Stimulated activated CD8-positive, alpha-beta memory T cell treated with anti-CD3 and anti-CD28 coated beads, Interleukin-12 subunit alpha, Interleukin-12 subunit beta, amount 100 ng/mL, for 1 hour (primary cell): ENCODE measurements at places on chromosomes 6 and 20.

- DNase-seq = no peak
Measured at GRCh38 chr6:39566456-39566855, 158.8 kb downstream of the KIF6 start.

DNA sequence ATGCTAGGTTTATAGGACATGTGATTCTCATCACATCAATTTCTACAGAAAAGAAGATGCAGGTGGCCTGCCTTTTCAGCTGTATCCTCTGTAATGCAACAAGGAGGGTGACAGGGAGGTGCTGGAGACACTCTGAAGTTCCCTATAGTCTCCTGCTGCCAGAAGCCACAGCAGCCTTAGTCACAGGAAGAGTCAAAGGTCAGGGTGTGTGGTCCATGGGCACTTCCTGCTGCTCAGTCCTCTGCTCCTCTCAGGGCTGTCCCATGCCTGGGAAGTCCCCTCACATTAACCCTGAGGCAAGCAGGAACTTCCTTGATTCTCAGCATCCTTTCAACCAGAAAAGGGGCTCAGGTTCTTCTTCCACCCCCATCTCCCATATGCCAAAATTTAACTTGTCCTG lies 144.8 kb upstream of the FOXA2 start:
- DNase-seq = no peak

- no peak for DNase-seq
Measured at GRCh38 chr6:32637219-32637880, at the start of gene HLA-DQA1. Gene HLA-DQA1, plus strand, starts transcription at chr6:32637406. Its CDS starts 53 bp downstream, at chr6:32637459.

DNA sequence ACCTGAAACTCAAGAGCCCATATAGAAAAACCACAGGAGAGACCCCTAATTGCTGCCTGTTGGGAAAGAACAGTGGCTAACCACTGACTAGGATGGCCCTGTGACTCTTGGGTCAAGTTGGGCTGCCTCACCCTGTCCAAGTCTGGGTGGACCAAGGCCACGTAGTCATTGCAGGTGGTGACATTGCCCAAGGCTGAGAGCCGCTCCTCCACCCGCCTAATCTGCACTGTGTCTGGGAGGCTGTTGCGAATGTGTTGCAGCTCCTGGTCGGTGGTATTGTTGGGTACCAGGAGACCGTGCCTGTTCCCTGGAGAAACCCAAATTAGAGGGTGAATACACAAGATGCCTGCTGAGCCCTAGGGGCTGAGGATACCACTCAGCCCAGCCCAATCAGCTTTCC lies 2.6 kb upstream of the MMP24OS start:
- no peak for DNase-seq

- no peak for DNase-seq
Measured at GRCh38 chr6:56959938-56960337, 5.0 kb downstream of the BEND6 start.

DNA sequence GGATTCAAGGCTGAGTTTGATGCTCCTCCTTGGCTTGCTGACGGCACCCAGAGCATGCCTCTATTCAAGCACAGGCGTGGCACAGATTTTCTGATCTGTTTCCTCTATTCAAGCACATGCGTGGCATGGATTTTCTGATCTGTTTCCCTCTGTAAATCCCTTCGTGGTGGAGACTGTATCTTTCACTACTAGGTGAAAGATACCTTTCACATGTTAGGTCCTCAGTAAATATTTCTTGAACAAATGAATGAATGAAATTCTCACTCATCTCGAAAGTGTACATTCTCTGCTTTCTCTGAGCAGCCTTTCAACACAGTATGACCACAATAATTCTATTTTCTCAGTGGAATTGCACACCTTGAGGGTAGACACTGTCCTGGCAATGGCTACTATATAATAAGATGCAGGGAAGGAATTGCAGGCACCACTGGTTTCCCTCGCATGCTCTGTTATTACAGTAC lies 72.6 kb upstream of the F13A1 start:
- DNase-seq = no peak

DNA sequence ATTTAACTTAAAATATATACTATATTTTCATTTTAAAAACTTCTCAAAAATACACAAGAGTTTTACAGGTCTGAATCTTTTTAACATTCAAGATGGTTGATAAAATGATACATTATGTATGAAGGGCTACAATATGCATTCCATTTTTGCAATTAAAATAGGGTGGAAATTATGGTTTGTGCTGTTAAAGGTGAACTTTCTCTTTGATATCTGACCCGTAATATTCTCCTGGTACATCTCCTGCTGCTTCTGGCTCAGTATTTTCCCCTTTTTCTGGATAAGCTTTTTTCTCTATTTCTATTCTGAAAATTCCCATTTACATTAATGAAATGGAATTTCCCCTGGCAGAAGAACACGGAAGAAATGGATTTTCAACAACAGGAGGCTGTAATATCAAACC lies 27.4 kb upstream of the LCA5 start:
- DNase-seq = no peak

DNA sequence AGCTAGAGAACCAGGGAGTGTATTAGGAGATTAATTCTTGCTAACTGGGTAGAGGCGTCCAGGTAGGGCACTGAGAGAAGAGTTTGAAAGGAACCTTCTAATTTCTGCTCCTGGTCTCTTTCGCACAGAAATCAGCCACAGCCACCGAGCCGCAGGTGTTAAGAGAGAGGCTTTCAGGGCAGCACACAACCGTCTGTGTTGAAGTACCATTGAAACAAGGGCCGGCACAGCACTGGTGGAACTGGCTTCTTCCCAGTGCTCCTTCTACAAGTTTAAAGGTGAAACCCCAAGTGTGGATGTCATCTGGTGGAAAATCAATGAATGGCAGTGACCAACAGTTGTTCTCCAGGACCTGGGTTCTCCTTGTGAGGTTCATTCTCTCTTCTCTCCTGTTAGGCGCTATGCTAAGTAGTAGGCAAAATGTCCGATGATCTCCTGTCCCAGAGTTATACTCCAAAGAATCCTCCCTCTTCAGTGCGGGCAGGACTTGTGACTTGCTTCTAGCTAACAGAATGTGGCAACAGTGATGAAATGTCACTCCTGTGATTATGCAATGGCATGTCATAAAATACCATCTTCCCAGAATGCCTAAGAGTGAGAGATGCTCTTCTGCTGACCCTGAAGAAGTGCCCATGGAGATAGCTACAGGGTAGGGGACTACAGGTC lies 15.0 kb upstream of the RIN2 start:
- DNase-seq = no peak

DNA sequence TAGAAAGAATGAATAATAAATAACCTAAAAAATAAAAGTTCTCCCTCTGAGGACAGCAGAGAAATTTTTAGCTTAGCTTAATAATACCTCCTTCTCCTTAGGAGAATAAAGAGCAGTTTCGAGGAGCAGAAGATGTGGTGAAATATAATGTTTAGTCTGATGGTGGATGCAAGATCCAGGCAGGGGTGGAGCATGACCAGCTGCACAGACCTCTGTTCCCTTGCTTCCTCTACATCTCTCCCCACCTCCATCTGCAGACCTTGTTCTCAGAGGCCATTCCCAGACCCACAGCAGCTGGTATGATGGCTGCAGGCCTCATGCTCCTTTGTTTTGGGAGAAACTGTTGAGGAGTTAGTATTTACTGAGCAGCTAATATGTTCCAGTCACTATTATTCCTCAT lies 1.5 kb downstream of the BTN3A2 start:
- no peak for DNase-seq

DNA sequence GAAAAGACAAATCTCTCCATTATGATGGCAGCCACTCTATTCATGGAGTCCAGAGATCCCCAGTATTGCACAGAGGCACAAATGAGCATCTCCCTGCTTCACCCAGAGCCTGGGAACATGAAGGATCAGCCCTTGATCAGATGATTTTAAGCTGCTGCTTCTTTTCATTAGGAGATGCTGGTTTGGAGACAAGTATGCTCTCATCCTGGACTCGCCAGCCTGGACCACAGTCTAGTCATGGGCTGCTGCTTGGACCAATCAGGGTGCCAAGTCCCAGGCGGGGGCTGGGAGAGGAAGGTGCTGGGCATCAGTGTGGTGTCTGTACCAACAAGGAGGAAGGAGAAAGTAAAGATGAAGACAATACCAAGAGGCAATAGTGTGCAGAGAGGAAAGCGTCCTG lies 195.7 kb upstream of the FOXQ1 start:
- DNase-seq = no peak

DNA sequence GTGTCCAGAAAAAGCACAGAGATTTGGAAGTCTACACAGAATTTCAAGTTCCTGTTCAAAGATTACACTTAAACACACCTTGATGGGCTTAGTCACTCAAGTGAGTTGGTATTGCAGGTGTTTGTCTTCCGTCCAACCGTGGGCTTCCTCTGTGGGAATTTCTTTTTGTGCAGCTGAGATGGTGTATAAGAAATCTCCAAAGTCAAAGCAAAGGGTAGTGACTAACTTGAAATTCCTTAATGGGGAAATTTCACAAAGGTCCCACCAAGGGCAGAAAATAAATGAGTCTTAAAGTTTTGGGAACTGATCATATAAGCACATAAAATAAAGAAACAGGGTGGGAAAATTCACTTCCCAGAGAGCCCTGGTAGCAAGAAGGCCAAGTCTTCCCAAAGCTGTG lies 102.0 kb upstream of the TNFAIP3 start:
- no peak for DNase-seq

- no peak for DNase-seq
Measured at GRCh38 chr20:24873025-24873620, 75.9 kb upstream of the CST7 start.

GRCh38 chr6:65964261-65964660 lies 257.2 kb upstream of the EYS start:
- no peak for DNase-seq

- no peak for DNase-seq
Measured at GRCh38 chr6:21593927-21594415, 420 bp downstream of the SOX4 start.

DNA sequence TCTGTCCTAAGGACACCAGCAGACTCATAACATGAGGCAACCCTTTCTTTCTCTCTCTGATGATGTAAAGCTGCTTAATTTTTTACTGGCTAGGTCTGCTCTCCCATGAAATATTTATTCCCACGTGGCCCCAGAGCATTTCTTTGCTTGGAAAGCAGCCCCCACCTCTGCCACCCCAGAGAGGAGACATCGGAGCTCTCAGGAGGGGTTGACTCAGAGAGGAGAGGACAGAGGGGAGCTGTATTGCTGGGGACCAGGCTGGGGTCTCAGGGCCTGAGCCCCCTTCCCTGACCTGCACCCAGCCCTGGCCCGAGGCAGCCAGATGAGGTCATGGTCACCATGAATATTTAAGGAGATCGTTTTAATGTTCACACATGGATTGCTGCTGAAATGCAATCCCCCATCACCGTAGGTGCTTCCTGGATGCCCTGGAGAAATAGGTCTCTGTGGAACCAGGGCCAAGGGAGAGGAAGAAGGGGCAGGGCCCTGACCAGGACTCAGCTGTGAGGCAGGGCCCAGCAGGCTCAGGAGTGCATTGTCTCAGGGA lies 117.5 kb downstream of the DLL1 start:
- no peak for DNase-seq

GRCh38 chr6:35719830-35720733 lies 16.8 kb upstream of the ARMC12 start:
- DNase-seq = no peak

DNA sequence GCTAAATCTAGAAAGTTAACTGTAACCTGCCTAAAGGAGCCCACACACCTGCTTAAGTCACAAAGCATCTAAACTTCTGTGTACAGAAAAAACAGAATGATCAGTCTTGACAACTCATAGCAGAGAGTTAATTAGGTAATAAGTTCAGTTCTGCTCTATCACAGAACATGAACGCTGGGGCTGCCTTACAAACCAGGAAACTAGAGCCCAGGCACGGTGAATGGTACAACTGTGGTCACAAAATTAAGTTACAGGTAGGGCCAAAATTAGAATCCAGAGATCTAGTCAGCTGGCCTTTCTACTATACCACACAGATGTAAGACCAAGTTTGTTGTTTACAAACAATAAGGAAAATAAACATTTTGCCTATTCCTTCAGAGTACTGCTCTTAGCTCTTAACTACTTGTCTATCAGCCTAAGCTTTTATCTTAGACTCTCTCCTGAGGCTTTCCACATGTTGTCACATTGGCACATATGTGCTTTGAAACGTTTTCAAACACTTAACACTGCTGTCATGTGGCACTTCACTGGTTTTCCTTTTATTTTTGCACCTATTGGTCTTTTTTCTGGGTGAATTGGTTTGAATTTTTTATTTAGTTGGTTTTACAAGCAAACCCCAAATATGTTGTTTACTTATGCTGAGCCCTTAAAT lies 75.7 kb downstream of the SIM1 start:
- no peak for DNase-seq

DNA sequence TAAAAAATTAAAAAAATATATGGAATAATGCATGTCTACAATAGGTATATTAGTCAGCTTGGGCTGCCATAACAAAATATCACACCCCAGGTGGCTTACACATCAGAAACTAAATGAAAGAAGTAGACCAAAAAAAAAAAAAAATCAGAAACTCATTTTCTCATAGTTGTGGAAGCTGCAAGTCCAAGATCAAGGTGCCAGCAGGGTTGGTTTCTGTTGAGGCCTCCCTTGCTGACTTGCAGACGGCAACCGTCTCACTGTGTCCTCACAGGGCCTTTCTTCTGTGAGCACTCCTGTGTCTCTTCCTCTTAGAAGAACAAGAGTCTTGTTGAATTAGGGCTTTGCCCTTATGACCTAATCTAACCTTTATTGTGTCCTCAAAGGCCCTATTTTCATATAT lies 11.4 kb upstream of the GDAP1L1 start:
- DNase-seq = no peak

GRCh38 chr20:12605751-12606150 lies 403.0 kb upstream of the SPTLC3 start:
- no peak for DNase-seq

DNA sequence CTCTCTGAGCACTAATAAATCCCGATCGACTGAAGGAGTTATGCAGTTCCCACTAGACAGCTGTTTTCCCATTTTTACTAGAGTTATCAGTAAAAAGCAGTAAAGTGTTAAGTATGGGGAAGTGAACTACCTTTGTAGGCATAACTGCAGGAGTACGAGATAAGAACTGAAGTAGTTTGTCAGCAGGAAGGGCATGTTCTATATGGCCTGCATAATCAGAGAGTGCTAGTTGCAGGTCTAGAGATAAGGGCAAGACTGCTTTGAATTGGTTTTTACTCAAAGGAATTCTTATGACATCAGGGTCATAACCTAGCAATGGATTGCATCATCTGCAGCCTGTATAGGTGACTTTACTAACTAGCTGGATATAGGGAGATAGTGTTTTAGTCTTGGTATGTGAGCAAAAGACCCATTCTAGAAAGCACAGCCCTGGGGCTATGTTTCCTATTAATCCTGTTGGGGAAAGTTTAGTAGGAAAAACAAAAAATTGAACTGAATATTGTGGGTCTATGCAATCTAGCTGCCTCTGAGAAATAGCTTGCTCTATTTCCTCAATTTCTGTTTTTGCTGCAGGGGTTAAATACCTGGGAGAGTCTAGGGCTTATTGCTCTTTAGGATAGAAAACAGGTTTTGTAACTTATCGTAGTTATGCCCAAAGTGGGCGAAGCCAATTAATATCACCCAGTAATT lies 22.6 kb upstream of the CRISP1 start:
- no peak for DNase-seq

- peak; percentile 18 for DNase-seq
Measured at GRCh38 chr6:7108964-7109836, 1.4 kb downstream of the RREB1 start.

DNA sequence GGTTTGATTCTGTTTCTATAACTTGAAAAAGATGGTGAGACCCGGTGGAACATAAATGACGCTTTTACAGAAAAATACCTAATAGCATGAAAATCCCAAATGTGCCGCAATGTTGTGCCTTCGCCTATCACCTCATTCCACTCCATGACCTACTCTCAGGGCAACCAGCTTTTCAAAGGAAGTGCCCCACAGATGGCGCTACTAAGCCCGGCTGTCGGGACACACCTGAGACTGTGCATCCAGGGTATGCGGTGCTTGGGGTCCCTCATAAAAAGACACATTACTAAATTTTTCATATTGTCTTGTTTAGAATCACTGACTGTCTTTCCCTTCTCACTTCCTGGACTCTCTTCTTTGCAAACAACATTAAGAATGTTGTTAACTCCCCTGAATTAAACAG lies 145.5 kb upstream of the RPS6KA2 start:
- no peak for DNase-seq
